ENCODE measurements at places on chromosomes 4 and X.

DNA sequence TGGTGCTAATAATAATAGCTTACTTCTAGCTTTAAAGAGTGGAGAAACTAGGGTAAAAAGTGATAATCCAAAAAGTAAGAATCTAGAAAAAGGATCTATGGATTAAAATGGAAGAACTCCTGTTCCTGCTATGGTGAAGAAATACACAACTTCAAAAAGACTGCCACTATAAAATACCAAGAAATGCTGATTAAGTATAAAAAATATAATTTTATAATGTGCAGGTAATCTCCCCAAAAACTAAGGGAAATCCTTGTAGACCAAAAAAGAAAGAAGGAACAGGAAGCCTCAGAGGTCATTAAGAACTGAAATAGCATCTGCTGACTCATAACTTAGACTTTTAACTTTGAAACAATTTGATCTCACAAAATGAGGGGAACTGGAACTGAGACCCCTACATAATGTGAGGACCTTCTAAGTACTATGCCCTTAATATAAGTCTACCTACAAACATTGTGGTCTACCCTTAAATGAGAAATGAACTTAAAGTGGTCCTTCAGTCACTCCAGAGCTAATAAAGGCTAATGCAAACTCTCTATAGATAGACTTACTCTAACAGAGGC is 50.6 kb upstream of the SRPX start:
- no peak for DNase-seq

DNA sequence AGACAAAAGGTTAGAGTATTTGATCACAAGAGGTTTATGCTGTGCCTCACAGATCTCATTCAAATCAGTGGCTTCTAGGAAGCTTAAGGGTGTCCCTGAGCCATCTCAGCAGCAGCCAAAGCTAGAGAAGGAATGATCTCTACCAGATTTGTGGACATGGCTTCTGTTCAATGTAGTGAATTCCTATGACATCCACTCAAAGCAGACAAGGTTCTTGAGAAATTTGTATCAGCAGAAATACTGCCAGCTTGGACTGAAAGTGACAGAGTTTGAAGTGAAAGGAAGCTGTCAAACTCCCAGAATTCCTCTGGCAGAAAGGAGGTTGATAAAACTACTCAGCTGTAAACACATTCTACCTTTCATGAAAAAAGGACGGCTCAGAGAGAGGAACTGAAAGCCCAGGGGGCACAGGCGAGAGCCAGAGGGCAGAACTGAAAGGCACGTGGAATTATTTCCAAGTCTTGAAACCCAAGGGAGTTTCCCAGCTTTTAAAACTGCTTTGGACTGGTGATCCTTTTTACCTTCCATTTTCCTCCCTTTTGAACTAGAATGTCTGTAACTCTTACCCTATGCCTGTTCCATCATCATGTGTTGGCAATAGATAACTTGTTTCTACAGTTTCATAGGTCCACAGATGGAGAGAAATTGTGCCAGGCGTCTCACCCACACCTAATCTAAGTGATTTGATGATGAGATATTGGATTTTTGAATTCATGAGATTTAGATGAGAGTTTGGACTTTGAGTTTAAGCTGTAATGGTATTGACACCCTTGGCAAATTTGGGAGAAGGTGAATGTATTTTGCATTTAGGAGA is 14.5 kb upstream of the MED14 start:
- DNase-seq: no peak

- no peak for DNase-seq
Observed at GRCh38 chr4:11209826-11210225, 218.9 kb downstream of the HS3ST1 start.

- DNase-seq: peak; percentile 62
Observed at GRCh38 chr4:182564724-182565369, 321.6 kb downstream of the TENM3 start.

- no peak for DNase-seq
Observed at GRCh38 chr4:113645771-113646441, 115.6 kb downstream of the CAMK2D start.

GRCh38 chrX:64642482-64642881 is 247.2 kb upstream of the MTMR8 start:
- no peak for DNase-seq

- DNase-seq: no peak
Observed at GRCh38 chrX:42567268-42567667, 210.7 kb downstream of the PPP1R2C start.

- DNase-seq: no peak
Observed at GRCh38 chrX:119266364-119266995, 30.4 kb downstream of the PGRMC1 start.

DNA sequence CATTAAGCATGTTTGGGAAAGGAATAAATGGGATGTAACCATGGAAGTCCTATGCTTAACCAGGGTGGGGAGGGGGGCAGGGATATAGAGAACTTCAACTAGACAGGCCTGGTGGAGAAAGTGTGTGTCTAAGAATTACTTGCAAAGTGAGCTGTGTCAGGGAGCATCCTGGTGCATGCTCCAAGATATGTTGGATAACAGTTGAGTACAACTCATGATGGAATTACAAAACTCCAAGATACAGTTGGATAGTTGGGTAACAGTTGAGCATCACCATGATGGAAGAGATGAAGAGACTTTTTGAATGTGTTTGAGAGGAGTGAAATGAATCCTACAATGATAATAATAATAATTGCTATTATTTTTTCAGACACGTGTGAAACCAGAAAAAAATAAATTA is 26.1 kb upstream of the ACSL1 start:
- DNase-seq: no peak

DNA sequence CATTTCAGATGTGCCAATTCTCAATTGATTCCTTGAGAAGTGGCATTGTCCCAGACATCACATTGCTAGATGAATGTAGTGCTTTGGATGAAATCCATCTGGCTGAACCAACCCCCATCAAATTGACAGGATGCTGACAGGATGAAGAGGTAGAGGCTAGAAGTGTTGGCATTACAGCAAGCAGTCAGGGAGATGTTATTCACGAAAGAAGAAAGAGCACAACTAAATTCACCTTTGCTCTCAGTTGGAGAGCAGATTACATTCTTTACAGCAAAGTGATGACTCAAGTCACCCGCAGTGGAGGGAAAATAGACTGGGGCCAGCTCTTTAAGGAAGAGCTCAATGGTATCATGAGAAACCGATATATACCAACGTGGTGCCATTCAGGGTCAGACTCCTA is 259.6 kb downstream of the C4orf33 start:
- DNase-seq: no peak

- no peak for DNase-seq
Observed at GRCh38 chr4:183633476-183634400, 25.2 kb downstream of the RWDD4 start.

GRCh38 chr4:46955601-46956000 is 37.8 kb downstream of the GABRA4 start:
- DNase-seq: no peak

DNA sequence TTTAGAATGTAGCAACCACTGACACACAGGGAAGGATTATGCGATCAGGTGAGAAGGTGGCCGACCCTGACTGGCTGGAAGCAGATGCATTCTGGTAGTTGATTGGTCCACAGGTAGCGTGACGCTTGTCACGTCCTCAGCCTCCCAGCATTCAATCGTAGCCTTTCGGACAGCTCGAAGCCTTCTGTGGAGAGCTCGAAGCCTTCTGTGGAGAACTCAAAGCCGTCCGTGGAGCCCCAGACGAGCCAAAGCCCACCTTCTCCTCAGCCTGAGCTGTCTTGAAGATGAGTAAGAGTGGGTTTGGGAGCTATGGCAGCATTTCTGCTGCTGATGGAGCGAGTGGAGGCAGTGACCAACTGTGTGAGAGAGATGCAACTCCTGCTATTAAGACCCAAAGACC is 319 bp downstream of the RPA4 start:
- DNase-seq: no peak

DNA sequence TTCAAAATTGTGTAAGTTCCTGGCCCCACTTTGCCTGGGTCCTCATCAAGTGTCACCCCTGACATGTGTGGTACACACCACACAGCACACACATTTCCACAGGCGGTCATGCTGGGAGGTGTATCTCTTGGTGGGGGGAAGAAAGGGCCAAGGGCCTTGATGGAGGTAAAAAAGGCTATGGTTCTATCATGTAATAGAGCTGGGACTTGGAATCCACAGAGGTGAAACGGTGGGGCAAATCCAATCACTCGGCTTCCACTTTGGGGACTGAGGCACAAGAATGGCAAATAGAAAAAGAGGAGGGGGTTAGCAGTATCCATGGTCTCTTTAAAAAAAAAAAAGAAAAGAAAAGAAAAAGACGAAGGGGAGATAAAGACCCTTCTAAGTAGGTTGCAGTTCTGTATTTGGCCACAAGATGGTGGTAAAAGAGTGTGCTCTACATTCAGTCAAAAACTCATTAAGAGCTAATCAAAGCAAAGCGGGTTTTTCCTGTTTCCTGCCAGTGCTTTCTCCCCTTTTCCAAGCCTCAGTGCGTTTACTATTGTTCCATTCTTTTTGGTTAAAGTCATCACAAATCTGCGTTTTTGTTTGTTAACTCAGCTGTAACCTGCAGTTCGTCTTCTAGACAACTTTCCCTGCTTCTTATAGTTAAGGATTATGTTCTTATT is 37.0 kb upstream of the ATP6AP2 start:
- peak; percentile 77 for DNase-seq

GRCh38 chrX:108892501-108892900 is 156.1 kb upstream of the IRS4 start:
- DNase-seq: no peak

DNA sequence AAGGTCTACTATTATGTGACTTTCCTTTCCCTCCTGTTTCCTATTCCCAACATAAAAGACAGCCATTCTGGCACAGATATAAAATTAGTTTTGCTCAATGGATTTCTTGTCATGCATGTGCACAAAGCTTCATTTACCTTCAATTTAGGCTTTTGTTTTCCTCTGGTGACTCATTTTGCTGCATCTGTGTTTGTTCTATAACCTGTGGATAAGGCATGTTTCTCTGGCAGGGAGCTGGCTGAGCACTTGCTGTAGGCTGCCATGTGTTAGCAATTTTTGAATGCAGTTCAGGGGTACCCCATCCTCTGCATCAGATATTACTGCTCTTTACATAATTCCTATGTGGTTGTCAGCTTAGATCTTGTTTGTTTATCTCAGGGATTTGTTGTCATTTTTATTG is 202.8 kb upstream of the GRID2 start:
- no peak for DNase-seq

DNA sequence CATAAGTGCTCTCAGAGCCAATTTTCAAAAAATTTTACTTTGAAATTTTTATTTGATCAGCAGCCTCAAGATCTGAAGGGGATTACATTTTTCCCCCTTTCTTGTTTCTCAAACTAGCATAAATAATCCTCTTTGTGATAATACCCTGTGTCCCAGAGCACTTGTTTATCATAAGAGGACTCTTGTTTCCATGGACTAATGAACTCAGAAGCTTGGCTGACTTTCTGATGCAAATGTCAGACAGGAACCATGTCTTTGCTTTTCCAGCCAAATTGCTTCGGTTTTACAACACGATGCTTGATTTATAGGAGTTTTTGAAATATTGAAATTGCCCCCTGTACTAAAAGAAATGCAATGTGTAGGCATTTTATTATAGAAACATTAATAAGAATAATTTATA is 859.3 kb upstream of the LCORL start:
- DNase-seq: peak; percentile 40
